Epithelial cell of prostate (primary cell): ENCODE measurements at places on chromosomes 5 and 9.

DNA sequence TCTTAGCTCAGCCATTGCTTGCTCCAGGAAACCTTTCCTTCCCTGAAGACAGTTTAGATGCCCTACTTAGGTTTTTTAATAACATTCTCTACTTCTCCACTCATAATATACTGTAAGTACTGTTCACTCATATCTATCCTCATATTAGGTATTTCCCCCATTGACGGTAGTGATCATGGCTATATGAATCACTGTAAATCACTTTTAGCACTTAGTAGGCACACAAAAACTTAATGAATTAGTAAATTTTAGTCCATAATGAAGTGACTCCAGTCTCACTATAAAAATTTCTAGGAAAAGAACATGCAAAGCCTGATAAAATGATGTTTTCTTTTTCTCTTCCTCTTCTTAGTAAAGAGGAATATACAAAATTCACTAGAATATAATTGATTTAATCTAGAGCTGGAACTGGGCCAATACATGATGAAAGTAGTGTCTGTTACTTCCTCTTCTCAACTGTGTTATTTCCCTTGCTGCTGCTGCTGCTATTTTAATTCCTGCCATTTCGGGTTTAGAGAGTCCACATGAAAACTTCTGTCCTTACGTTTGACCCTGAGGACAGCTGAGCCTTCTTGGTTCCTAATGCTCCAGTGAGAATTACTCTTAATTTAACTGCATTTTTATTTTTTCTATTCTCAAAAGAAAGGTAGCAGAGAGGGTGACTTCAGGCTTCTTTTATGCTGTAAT lies 73.5 kb downstream of the LNPEP start:
- no peak for DNase-seq

- DNase-seq = no peak
These were observed 607.0 kb downstream of the PDE4D start for GRCh38 chr5:59286510-59286909.

DNA sequence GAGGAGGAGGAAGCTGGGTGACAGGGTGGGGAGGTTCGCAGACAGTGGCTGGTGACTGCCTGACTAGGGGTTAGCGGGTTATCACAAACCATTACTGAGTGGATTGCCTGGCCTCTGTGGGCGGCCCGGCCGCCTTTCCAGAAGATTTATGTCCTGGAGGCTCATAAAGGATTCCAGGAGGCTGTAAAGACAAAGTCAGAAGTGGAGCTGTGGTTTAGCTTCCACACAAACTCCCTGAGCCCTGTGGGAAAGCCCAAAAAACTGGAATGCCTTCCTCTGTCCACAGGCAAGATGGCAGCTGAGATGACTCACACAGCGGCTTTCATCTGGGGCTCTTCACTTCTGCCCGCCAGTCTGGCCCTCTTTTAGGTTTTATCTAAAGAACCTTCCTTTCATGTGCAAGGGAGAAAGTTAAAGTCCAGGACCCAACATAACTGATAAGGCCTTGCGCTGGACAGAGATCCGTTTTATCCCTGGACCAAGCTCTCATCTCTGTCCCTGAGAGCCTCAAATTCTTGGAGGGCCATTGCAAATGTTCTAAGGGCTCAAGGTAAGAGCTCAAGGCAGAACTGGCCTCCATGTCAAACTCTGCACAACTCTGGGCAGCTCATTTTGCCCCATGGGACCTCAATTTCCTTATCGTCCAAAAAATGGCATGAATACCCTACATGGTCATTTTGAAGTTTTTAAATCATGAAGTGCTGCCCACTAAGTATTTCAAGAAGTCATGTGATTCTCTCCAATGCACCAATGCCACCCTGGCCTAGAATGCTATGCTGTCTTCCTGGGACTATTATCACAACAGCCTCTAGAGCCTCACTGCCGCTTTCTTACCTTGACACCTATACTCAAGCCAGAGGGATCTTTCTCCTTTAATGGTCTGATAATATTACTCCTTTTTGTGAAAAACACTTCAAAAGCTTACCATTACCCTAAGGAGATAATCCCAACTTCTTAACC lies 249.4 kb upstream of the TRIM32 start:
- no peak for DNase-seq

GRCh38 chr9:70034271-70034711 lies 9.4 kb upstream of the MAMDC2 start:
- DNase-seq = no peak

DNA sequence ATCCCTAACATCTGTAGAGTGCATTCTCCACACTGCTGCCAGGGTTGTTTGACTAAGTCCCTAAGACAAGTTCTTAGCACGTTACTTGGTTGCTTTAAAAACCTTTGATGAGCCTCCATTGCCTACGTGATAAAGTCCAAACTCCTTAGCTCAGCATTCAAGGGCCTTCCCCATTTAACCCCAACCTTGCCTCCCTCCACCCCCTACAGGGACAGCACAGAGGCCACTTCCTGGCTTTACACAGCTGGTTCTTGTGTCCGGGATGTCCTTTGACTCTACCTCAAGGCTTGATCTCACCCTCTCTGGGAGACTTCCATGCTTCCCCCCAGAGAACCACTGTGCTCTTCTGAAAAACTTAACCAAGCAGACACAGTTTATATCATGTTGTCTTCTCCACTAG lies 29.4 kb downstream of the FAM240B start:
- DNase-seq = no peak

DNA sequence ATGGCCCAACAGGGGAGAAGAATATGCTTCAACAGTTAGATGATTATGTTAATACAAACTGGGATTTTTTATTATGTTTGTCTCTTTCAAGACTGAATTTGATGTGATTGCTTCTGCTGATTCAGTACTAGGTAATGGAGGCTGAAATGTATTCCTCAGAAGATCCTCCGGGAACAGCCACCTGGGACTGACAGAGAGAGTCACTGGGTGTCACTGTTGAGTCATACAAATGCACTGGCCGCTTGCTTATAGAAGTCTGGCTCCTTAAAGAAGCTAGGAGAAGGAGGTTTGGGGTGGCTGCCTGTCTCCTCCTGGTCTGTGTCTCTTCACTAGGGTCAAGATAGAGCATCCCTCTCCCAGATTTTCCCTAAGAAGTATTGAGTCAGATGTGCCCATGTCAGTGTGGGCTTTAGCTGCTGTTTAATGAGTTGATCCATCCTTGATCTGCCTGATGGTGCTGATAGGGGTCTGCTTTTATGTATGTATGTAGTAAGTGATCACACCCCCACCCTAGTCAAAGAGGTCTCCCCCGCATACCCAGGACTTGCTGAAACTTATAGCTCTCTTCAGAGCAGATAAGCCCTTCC lies 773.4 kb downstream of the BRINP1 start:
- peak; percentile 26 for DNase-seq

GRCh38 chr9:16335788-16336580 lies 534.5 kb downstream of the BNC2 start:
- DNase-seq = peak; percentile 97

- DNase-seq = no peak
These were observed 173.6 kb downstream of the NR2F1-AS1 start for GRCh38 chr5:93407454-93407853.

- DNase-seq = no peak
These were observed 18.8 kb downstream of the TICAM2 start for GRCh38 chr5:115583474-115583873.

- DNase-seq = no peak
These were observed 771 bp upstream of the ENTPD8 start for GRCh38 chr9:137441935-137442321.

DNA sequence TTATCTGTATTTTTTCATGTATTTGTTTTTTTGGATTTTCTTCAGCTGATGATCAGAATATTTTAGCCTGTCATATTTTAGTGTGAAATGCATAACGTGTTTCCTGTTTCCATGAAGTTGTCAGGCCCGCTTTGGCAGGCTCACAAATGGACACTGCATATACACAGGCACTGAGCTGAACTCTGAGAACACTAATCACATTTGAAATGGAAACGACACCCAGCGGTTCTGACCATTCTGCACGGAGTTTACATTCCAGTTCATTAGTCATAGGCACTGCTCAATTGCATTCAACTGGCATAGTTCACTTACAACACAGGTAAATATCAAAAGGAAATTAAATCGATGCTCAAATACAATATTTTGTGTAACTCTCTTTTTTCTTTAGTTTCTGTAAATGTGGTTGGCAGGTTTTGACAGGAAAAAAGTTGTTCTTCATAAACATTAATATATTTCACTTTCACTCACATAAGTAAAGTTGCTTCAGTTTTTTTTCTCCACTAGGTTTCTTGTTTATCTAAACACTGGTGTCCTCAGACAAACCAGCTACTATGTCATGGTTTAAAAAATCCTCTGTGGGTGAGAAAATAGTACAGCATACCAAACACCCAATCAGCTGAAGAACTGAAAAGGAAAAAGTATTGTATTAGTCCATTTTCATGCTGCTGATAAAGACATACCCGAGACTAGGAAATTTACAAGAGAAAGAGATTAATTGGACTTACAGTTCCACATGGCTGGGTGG lies 559.0 kb upstream of the DAP start:
- DNase-seq = no peak

GRCh38 chr9:21153336-21154017 lies 11.8 kb upstream of the IFNW1 start:
- DNase-seq = no peak

DNA sequence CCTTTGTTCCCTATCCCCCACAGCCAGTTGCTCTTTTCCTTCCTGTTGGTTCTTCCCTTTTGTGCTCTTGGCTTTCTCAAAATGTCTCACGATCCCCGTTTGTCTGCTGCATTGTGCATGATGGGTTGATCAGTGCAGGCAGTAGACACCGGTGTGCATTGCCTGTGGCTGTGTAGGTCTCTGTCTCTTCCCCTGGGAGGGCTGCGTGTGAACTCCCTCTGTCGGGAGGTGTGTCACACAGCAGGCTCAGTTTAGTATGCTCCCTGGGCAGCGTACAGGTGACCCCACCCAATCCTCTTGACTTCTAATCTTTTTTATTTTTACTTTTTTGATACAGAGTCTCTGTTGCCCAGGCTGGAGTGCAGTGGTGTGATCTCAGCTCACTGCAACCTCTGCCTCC lies 265.3 kb downstream of the FSTL4 start:
- DNase-seq = no peak
